ENCODE measurements at places on chromosomes 6 and 20. TPM values are rescaled to one million over a fixed set of nuclear protein-coding genes. Genes with fewer than 3 reads are reported as not detected.

Gene ZNF334
- 10.5 TPM for polyA plus RNA-seq

Gene TRIM40
- polyA plus RNA-seq: not detected

Gene STXBP5
- polyA plus RNA-seq: 8.6 TPM

Gene MAP3K5
- 7.7 TPM for polyA plus RNA-seq

Gene SLC32A1
- 29.4 TPM for polyA plus RNA-seq

Data from Purkinje cell (primary cell).